IPS DF 19.7 (cell line): ENCODE measurements at places on chromosomes 7 and 10.

GRCh38 chr10:111126077-111126476 lies 49.2 kb downstream of the ADRA2A start:
- DNase-seq: no peak

DNA sequence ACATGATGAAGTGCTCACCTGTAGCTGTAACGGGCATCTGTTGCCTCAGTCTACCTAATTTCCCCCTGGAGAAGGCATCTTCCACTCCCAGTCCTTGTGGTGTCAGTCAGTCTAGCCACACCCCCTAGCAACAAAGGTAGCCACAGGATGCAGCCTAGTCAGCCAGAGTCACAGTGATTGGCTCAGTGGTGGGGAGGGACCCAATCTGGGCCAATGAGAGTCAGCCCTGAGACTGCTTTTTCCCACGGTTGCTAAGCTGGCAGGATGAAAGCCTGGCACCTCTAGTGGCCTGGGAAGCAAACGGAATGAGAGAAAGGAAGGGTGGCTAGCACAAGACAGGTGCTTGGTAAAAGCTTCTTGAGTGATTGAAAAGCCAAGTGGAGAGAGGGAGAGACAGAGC lies 118.6 kb downstream of the SH3PXD2A start:
- peak; percentile 93 for DNase-seq

GRCh38 chr7:137146012-137146455 lies 197.5 kb downstream of the PTN start:
- DNase-seq: no peak

DNA sequence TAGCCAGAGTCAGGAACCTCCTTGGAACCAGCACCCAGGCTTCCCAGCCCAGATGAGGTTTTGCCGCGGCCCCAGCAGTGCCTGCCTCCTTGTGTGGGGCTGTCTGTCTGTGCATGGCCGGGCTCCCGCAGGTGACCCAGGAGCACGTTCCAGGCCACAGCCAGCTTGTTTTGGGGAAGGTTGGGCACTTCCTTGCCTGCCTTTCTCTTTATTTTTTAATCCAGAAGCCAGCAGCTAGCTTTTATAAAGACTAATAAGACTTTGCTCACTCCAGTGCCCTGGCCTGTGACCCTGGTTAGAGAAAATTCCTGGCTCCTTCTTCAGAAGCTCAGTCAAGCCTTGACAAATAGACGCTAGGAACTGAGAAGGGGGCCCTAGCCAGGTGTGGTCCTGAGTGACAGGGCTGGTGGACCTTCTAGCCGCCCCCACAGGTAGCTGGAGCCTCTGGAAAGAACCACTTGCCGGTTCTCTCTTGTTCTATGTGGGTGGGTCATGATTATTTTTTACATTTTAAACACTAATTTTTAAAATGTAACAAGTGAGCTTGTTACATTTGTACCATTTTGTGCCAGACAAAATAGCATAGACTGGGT lies 837 bp downstream of the SLC29A3 start:
- no peak for DNase-seq
